Upper lobe of right lung (tissue), 1 donor: ENCODE measurements at places on chromosomes 12 and 14. TPM values are rescaled to one million over a fixed set of nuclear protein-coding genes. Genes with fewer than 3 reads are reported as not detected.

- DNase-seq: no peak
Measured at GRCh38 chr12:95944108-95944704, 1.1 kb downstream of the AMDHD1 start.

- no peak for DNase-seq
Measured at GRCh38 chr12:20268121-20268732, 100.1 kb upstream of the PDE3A start.

- no peak for DNase-seq
Measured at GRCh38 chr12:84842406-84843013, 70.1 kb downstream of the SLC6A15 start.

GRCh38 chr14:104926619-104927431 lies 2.1 kb downstream of the PLD4 start:
- DNase-seq: no peak

DNA sequence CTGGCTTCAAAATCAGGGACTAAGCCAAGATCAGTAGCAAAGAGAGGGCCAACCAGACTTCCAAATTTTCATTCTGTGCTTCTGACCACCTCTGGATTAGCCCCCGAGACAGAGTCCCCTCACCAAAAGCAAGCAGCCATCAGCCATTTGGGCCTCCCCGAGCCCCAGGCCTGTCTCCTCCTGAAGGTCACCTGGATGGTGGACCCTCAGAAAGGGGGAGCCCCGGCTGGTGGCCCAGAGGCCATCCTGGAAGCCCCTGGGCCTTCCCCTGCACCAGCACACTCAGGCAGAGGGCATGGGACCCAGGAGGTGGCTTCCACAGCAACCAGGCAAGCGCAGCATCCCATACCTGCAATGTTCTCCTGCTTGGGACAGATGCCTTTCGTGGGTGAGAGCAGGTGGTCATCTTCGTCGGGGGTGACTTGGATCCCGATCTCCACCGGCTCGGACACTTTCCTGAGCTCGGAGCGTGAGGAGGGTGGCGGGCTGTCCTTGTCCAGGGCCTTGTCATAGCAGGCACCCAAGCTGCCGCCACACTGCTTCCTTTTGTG lies 14.8 kb downstream of the BCL11B start:
- DNase-seq: no peak

Gene WSCD2
- 1.7 TPM for total RNA-seq

DNA sequence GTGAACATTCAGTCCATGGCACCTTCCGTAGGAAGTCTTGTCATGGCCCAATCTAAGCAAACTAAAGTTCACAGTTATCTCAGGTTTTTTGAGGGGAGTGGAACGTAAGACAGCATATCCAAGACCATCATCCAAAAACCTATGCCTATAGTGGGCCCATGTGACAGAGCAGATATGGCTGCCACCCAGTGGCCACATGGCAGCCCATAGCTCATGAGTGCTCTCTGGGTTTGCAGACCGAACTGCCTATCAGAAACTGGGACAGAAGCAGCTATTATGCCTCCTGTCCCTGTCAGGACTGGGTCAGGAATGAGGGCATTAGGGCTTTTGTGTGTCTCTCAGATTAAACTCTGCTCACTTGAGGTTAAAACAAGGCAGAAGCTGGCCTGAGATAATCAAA lies 503.7 kb downstream of the NRXN3 start:
- DNase-seq: no peak
